Left kidney (tissue), 8 donors: ENCODE measurements at places on chromosomes 7 and 10. TPM values are rescaled to one million over a fixed set of nuclear protein-coding genes. Genes with fewer than 3 reads are reported as not detected.

The CCDC201 gene
- not detected for polyA plus RNA-seq

The NRAP gene
- not detected for polyA plus RNA-seq

DNA sequence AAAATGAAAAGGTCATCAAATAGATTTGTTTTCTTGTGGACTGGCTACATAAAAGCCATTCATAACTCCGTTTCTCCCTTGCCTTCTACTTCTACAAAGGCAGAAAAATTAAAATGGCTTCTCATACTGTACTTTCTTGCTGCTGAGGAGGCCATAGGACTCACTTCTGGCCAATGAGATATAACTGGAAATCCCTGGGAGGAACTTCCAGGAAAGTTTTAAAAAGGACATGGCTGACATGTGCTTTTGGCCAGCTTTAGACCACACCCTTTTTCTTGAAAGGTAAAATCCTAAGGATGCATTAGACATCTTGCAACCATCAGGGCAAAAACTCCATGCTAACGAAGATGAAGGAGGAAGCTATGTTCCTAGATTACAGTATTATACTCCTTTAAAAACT, 58.5 kb downstream of the PDZD8 start:
- DNase-seq, result no peak

GRCh38 chr10:117788911-117789310, 246.4 kb downstream of the EMX2 start:
- no peak for DNase-seq

- DNase-seq, result no peak
Observed at GRCh38 chr10:123998197-123999141, 94.9 kb downstream of the CHST15 start.
